ENCODE measurements at places on chromosomes 12 and 14. TPM values are rescaled to one million over a fixed set of nuclear protein-coding genes. Genes with fewer than 3 reads are reported as not detected.
A peak's percentile ranks its signal among the peaks of the same experiment; 100 is the strongest.

DNA sequence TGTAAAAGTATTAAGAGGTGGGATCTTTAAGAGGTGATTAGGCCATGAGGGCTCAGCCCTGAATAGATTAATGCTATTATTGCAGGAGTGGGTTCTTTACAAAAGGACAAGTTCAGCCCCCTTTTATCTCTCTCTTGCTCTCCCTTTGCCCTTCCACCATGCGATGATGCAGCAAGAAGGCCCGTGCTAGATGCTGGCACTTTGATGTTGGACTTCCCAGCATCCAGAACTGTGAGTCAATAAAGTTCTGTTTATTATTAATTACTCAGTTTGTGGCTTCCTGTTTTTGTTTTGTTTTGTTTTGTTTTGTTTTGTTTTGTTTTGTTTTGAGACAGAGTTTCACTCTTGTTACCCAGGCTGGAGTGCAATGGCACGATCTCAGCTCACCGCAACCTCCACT, 10.1 kb downstream of the RNASE1 start:
- DNase-seq: no peak

- DNase-seq: no peak
These were observed 32.8 kb upstream of the BATF start for GRCh38 chr14:75489480-75489837.

- no peak for DNase-seq
These were observed 216.3 kb downstream of the PHETA1 start for GRCh38 chr12:111152561-111152960.

The OVCH1 gene
- total RNA-seq: not detected

The MANSC4 gene
- total RNA-seq: not detected

The FAM181A gene
- not detected for total RNA-seq

DNA sequence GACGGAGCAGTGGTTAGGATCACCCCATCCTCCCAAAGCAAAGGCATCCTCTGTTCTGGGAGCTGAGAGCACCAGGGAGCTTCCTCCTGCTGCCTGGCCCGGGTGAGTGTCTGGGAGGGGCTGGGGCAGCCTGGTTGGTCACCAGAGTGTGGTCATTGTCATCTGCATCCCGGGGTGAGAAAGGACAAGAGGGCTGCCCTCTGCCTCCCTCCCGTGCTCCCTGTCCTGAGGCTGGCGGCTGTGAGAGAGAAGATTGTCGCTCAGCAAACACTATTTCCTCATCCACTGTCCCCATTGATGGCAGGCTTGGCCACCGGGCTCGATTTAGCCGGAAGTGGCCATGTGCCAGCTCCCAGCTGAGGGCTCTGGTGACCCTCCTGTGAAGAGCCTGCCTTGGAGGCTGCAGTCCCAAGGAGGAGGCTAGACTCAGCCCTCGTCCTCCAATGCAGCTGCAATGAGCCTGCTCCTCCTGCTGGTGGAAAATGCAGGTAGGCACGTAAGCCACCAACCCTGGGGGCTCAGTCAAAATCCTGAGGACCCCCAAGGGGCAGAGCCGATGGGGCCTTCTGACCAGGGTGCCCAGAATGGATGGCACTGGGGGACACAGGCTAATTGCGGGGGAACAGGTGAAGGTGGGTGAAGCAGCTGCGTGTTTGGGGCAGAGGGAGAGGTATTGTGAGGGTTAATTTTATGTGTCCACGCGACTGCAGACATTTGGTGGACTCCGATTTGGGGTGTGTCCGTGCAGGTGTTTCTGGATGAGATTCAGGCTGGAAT, 155.7 kb downstream of the KIF26A start:
- peak; percentile 68 for DNase-seq

Data from colonic mucosa (tissue), 4 donors.